ENCODE measurements at places on chromosomes 4 and X.

DNA sequence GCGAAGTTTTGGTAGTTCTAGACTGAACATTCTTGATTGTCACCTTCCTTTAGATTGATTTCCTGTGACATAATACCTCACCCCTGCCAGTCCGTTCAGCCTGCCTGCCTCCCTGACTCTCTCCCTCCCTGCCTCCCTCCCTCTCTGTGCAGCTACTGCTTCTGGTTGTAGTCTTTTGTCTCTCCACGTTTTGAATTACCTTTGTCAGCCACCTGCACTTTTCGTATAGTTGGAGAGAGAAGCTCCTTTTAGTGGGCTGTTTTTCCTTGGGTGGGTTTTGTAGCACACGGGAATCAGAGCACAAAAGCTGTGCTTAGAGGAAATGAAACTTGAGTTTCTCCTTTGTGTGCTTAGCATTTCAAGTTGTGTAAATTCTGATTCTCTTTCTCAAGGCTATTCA lies 32.6 kb upstream of the MSMO1 start:
- no peak for DNase-seq

- no peak for DNase-seq
Measured at GRCh38 chrX:13551610-13552009, 17.8 kb upstream of the EGFL6 start.

- no peak for DNase-seq
Measured at GRCh38 chr4:186030795-186031194, 38.2 kb upstream of the TLR3 start.

DNA sequence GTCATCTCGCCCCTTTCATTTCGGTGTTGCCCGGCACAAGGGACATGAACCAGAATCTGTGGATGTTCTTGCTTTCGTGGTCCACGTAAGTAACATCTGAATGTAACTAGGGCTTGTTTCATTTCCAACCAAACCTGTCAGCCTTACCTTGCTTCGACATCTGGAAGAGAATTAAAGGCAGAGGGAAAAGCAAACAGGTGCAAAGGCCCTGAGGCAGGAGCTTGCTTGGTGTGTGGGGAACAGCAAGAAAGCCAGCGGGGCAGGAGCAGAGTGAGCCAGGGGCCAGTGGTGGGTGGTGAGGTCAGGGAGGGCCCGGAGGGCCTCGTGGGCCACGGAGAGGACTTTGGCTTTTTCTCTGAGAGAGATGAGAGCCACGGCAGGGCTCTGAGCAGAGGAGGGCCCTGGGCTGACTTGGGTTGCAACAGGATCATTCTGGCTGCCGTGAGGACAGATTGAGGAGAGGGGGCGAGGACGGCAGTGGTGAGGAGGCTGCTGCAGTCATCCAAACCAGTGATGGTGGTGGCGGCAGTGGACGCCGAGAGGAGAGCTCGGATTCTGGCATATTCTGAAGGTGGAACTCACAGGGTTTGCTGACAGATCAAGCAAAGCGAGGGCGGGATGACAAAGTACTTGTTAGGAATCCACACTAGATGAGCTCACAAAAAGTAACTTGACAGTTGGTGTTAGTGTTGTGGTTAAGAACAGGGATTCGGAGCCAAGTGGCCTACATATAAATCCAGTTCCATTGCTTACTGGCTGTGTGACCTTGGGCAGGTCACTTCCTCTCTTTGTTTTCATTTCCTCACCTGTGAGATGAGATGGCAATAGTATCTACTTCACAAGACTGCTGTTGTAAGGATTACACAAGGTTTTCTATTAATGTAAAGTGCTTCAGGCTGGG lies 6.8 kb upstream of the WDR13 start:
- DNase-seq: no peak

DNA sequence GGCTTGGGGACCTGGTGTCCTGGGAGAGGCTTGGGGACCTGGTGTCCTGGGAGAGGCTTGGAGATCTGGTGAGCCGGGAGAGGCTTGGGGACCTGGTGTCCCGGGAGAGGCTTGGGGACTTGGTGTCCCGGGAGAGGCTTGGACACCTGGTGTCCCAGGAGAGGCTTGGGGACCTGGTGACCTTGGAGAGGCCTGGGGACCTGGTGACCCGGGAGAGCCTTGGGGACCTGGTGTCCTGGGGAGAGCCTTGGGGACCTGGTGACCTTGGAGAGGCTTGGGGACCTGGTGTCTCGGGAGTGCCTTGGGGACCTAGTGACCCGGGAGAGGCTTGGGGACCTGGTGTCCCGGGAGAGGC lies 12.6 kb downstream of the SHOX start:
- no peak for DNase-seq

DNA sequence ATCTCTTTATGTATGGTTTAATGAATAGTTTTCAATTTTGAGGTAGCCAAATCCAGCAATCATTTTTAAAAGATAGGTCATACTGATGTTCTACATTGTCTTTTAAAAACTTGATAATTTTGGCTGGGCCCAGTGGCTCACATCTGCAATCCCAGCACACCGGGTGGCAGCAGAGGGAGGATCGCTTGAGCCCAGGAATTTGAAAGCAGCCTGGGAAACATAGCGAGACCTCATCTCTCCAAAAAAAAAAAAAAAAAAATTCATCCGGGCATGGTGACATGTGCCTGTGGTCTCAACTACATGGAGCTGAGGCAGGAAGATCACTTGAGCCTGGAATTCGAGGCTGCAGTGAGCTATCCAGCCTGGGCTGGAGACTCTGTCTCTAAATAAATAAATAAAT lies 419.8 kb downstream of the GALNTL6 start:
- no peak for DNase-seq

GRCh38 chrX:120269373-120270035 lies 18.9 kb downstream of the ZBTB33 start:
- DNase-seq: no peak

DNA sequence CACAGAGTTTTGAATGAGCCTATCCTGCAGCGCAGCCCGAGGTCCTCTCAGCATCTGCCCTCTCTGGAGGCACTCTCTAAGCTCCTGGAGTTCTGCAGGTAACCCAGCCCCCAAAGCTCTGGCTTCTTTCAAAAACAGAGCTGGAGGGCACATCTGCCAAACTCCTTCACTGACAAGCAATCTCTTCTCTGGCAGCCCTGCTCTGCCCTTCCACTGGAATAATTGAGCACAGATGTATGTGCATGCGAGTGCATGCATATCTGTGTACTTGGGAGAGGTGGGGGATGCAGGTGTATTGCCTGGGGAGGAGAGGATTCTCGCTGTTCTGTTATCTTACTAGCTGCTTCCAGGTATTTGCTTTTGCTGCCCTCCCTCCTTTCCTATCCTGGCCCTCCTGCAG lies 22.2 kb upstream of the PLP1 start:
- DNase-seq: no peak

DNA sequence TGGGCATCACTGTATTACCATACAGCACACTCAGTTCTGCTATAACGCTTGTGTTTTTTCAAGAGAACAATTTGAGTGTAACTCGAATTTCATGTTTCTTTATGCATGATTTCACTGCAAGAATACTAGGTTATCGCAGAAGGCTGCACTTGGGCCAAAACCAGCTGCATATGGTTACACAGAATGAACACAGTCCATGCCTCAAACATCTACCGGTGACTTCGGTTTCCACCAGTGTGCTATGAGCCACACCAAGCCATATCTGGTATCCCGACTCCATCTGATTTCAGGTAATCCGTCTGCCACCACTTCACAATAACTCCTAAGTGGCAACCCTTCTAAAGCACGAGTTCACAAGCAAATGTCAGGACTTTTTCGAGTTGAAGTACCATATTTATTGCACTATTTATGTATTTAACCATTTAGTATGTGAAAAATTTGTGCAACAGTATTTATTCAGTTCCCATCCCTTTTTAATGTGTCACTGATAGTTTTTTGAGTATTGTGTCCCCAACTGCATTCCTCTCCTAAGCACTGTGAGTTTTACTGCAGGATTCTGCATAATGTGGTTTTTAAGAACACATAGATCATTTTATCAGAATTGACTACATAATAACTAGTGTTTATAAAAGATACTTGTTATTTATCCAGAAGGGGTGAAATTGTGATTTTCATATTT lies 111.8 kb downstream of the APBB2 start:
- no peak for DNase-seq

All from left ventricle myocardium inferior (tissue), 1 donor.